Cardiac septum (tissue), 1 donor: ENCODE measurements at places on chromosomes 12 and 14. TPM values are rescaled to one million over a fixed set of nuclear protein-coding genes. Genes with fewer than 3 reads are reported as not detected.

The VAMP1 gene
- total RNA-seq: 4.1 TPM

The ZNF26 gene
- 4.4 TPM for total RNA-seq

DNA sequence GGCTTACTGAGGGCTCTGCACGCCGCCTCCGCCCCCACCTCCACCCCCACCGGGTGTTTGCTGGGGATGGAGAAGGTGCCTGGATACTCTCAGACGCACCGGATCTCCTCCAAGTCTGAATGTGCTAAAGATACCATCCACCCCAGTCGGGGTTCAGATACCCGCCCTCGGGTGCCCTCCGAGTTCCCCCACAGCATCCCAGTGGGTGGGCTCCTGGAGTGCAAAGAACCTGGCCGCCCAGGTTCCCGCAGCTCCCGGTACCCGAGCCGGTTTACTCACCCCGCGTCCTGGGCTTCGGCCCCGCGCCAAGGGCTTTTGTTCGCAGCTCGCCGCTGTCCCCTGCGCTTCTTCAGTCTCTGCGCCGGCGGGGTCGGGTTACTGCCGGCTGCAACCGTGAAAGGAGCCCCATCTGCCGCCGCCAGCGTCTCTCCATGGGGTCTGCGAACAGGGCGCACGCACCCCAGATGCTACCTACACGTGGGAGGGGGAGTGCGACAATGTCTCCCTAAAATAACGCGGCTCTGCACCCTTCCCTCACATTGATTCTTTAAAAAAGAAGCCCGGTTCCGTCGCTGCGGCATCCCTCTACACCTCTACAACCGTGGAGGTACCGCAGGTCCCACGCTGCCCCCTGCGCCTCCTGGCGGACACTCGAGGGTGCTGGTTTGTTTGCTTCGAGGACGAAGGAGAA, at the start of gene CCDC177:
TSS of gene CCDC177 (minus strand) at position 609 of the 691 bp plus-strand sequence. CDS start 1,249 bp downstream, outside the sequence.
- DNase-seq: no peak

GRCh38 chr14:77084985-77085384, 13.1 kb upstream of the CIPC start:
- DNase-seq: no peak

DNA sequence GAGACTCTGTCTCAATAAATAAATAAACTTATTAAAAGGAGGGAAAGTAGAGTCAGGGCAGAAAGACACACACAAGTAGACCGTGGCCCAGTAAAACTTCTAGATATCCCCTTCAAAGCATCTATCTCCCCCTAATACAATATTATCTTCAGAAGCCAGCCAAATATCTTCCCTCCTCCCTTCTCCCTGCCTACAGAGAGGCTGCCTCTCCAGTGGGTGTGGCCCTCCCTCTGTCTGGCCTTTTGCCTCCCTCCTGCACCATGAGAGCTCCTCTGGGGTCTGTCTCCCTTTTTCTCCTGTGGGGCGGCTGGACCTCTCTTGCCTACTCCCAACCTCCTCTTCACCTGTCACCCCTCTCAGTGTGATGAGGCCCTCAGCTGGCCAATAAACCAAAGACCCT, 139.2 kb downstream of the EGLN3 start:
- no peak for DNase-seq
